Stimulated activated CD4-positive, alpha-beta T cell treated with anti-CD3 and anti-CD28 coated beads, Interleukin-4, amount 100 ng/mL, for 1 hour (primary cell): ENCODE measurements at places on chromosomes 1 and 21.

- DNase-seq: peak; percentile 16
These were observed 38.4 kb downstream of the SPEN start for GRCh38 chr1:15885701-15886610.

GRCh38 chr21:42614811-42615351, 38.5 kb upstream of the PDE9A start:
- peak; percentile 51 for DNase-seq

- no peak for DNase-seq
These were observed 9.8 kb downstream of the C1orf74 start for GRCh38 chr1:209774592-209774991.

- no peak for DNase-seq
These were observed 70.6 kb downstream of the FGGY start for GRCh38 chr1:59367301-59368007.

GRCh38 chr1:174408146-174408545, 39.6 kb upstream of the GPR52 start:
- no peak for DNase-seq

GRCh38 chr1:157000686-157001085, 44.9 kb downstream of the ARHGEF11 start:
- no peak for DNase-seq

GRCh38 chr1:155106862-155107261, 20.8 kb upstream of the EFNA1 start:
- no peak for DNase-seq

GRCh38 chr1:233086961-233087881, 136.8 kb downstream of the NTPCR start:
- DNase-seq: no peak

DNA sequence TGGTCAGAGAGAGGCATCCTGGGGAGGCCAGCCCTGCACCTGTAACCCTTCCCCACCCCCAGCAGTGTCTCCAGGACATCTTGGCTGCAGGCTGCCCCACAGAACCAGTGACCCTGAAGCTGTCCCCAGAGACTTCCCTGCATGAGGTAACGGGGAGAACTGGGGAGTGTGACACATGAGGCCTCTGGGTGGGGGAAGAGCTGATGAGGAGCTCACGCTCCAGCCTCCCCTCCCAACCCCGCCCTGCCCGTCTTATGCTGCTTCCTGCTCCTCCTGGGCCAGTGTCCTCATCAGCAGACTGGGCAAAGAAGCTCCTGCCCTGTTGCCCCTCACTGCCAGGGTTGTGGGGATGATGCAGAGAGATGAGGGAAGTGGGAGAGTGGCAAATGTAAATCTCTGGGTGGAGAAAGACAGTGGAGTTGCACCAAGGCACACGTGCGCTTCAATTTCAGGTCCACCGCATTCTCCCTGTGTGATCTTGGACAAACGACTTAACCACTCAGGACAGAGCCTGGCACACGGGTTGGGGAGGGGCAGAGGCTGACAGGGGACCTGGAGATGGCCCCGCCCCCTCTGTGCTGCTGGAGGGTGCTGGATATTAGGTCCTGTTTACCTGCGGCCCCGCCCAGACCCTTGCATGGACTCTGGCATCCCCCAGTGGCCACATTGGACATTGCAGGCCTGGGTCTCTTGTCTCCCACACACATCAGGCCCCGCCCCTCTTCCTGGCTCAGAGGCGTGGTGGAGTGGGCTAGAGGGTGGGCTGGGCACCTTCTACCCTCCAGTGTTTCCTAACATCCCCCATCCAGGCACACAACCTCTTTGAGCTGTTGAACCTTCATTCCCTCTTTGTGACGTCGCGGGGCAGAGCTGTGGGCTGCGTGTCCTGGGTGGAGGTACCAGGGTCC, 12.3 kb downstream of the CLCNKB start:
- peak; percentile 90 for DNase-seq

GRCh38 chr1:15705184-15705566, 21.1 kb downstream of the PLEKHM2 start:
- DNase-seq: no peak

- peak; percentile 56 for DNase-seq
These were observed at the start of gene ENAH for GRCh38 chr1:225652729-225653462. Gene ENAH (minus strand): TSS chr1:225653123. CDS start chr1:225652690, 433 bp downstream.

DNA sequence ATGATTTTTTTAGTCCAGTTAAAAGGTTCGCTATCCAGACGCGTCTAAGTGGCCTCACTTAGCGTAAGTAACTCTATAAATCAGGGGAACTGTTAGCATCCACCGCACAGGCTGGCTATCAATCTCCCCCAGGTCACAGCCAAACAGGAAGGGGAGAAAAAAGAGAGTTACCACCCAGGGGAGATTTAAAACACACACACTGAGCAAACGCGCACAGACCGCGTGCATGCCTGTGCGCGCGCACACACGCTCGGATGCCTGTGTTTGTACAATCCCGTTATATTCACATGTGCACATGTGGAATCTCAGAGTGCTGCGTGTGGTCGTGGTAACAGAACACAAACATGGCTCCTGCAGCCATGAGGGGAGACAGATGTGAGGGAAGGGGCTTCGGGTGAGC, 125.4 kb downstream of the CASZ1 start:
- DNase-seq: no peak

DNA sequence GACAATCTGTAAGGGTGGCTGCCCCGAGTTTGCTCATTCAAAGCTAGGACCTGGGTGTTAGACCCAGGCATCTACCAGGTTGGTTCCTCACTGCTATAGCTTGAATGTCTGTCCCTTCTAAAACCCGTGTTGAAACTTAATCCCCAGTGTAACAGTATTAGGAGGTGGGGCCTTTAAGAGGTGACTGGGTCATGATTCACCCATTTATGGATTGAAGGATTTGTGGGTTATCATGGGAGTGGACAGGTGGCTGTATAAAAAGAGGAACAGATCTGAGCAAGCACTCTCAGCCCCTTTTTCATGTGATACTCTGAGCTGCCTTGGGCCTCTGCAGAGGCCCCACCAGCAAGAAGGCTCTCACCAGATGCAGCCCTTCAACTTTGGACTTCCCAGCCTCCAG, 29.4 kb downstream of the PSMG1 start:
- DNase-seq: no peak

GRCh38 chr21:16579538-16579937, 849.8 kb downstream of the USP25 start:
- no peak for DNase-seq

GRCh38 chr1:13756557-13757315, 56.7 kb downstream of the PRDM2 start:
- DNase-seq: no peak

- DNase-seq: no peak
These were observed 26.7 kb downstream of the RC3H1 start for GRCh38 chr1:173995475-173995874.

- DNase-seq: no peak
These were observed 58.9 kb upstream of the ARTN start for GRCh38 chr1:43874716-43875115.

DNA sequence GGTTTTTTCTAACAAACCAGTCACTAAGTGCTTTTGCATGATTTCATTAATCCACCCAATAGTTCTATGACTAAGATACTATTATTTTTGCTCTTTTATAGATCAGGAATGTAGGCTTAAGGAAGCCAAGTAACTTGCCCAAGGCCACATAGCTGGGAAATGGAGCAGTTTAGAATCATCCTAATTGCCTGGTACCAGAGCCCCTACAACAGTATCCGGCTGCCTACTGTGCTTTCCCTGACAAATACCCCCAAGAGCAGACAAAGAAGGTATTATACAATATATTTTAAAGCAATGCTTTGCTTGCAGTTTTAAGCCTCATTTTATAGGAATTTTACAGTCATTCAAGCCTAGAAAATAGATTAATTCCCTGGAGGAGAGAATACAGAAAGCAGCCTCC, 45.5 kb upstream of the RASAL2 start:
- DNase-seq: no peak

DNA sequence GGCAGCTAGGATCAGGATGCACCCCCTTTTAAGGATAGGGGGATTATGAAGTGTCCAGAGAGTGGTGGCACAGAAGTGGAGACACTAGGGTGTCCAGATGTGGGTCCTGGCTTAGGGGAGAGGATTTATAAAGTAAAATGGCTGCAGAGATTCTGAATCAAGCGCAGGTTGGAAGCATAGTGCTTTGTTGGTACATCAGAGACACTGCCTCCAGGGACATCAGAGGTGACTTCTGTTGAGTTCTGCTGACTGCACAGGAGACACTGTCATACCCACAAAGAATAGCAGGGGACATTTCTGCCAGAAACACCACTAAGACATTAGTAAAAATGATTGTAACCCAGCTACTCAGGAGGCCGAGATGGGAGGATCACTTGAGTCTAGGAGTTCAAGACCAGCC, 16.4 kb downstream of the GPR137B start:
- no peak for DNase-seq

DNA sequence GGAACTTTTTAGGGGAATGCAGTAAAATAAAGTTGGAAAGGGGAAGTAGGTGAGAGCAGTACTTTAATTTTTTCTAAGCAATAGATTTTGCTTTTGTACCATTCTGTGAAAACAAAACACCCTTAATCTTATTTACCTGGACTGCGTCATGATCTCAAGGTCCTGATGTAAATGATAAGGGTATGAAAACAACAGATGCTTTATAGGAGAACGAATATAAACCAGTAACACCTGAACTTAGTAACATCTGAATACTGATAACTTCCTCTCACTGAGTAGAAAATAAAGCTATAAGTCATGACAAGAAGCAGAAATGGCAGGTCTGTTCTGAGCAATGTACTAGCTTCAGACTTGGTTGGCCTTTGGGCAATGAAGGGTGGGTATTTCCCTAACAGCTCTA, 77.7 kb downstream of the GDAP2 start:
- DNase-seq: no peak
